ENCODE measurements at places on chromosomes 7 and 10.

DNA sequence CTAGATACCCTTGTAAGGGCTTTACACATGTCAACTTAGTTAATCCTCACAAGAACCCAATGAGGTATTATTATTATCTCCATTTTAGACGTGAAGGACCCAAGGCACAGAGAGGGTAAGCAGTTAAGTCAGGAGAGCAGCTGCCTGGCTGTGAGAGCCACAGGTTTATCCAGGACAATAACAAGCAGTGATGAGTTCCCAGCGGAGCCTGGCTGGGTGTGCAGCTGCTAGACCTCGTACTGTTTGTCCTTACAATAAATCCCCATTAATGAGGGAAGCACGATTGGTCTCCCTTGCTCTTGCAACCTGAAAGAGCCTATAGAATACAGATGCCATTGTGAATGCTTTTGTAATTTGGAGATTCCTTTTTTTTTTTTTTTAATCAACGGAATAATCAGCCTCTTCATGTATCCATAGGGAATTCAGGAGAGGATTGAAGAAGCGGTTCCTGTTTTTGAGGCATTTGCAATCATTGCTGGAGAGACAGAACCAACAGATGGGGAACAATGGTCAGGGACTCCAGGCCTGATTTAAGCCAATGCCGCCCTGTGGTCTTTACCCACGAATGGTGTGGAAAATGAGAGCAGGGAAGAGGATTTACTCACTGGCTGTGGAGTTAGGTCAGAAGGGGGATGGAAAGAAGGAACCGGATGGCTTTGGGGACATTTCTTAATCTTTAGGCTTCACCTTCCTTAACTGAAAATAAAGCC lies 12.3 kb upstream of the ASB4 start:
- no peak for DNase-seq

GRCh38 chr10:7411671-7412128 lies 866 bp upstream of the SFMBT2 start:
- no peak for DNase-seq

- no peak for DNase-seq
Observed at GRCh38 chr7:30213637-30214036, 70.8 kb upstream of the ZNRF2 start.

DNA sequence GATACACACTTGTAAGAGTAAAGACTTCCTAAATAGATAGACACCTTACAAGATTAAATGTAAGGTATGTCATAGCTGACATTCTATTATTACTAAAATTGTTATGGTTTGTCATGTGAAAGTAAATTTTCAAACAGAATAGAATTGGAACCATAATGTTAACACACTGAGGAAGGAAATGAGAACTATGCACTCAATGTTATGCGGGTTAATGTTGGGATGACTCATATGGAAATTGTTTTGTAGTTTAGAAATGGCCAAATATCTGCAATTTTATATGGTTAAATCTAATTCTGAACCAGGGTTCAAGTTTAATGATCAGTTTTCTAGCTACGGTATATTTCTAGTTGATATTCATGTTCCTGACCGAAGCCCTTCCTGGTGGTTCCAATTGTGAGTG lies 214.2 kb upstream of the ADO start:
- DNase-seq: no peak
